ENCODE measurements at places on chromosomes 2 and 18.

- no peak for DNase-seq
Measured at GRCh38 chr2:24400207-24400907, 40.0 kb upstream of the ITSN2 start.

- no peak for DNase-seq
Measured at GRCh38 chr18:63260380-63260754, 59.2 kb downstream of the BCL2 start.

DNA sequence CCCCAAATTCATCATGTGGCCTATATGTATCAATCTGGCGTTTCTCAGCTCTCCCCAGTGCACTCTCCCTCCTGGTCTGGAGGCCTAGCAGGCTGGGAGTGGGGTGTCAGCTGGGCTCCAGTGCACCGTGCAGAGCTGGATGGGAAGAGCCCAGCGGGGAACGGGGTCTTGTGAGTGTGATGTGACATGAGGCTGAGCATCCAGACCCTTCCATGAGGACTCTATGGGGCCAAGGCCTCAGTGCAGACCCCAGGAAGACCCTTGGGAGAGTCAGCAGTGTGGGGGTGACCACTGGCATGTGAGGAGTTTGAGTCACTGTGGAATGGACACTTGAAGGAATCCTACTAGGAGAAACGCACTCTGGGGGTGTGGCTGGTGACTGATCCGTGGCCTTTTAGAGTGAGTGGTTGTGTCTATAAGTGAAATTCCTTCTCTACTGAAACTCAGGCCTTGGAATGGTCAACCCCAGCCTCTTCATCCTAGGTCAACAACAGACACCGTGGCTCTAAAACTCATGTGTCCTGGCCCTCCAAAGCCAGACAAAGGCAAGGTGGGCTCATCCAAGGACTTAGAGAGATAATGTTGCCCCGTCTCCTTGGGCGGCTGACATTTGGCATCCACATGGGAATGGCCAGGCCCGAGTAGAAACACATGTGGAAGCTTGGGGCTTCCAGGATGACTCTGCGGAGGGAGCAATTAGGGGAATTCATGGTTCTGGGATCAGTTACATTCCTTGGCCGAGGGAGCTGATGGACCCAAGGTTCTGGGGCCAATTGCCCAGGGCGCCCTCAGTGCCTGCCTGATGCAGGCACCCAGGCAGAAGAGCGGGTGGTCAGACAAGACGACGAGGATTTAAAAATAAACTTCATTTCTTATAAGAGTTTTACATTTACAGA lies 156.0 kb upstream of the TWIST2 start:
- no peak for DNase-seq

DNA sequence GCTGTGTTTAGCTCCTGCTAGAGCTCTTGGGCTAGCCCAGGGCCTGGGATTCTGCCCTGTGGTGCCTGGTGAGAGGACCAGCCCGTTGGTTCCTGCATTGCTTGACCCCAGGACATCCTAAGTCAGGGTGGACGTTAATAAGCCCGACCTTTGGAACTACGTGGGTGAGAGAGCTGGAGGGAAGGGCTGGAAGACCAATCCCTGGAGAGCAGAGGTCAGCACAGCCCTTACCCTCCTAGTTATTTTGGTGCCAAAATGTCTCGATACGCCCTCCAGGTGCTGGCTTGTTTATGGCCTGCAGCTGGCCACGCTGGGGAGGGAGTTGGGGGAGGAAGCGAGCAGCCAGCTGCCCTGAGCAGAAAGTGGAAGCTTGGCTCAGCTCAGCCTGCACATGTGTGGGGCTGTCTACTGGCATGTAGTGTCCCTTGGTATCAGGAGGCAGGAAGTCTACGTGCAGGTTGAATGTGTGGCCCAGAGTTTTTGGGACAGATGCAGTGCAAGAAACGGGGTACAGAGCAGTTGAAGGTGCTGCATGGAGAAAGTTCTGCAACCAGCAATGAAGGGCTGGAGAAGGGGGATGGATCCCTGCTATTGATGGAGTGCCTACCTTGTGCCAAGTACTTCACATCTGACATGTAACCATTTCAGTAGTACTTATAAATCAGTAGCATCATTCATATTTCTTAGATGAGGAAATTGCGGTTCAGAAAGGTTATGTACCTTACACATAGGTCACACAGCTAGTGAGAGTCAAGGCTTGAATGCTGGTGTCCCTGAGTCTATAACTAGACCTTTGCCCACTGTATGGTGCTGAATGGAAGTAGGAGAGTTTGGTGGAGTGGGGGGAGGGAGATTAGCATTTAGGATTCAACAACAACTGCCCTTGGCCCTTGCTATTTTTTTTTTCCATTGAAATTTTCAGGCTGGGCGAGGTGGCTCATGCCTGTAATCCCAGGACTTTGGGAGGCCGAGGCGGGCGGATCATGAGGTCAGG lies 5.0 kb upstream of the DGKD start:
- no peak for DNase-seq

GRCh38 chr2:172944022-172944793 lies 131.4 kb upstream of the MAP3K20 start:
- DNase-seq, result no peak

All from stimulated activated CD4-positive, alpha-beta T cell treated with anti-CD3 and anti-CD28 coated beads, TNF-alpha, amount 100 ng/mL, for 1 hour (primary cell).